ENCODE measurements at places on chromosomes 4 and X.

DNA sequence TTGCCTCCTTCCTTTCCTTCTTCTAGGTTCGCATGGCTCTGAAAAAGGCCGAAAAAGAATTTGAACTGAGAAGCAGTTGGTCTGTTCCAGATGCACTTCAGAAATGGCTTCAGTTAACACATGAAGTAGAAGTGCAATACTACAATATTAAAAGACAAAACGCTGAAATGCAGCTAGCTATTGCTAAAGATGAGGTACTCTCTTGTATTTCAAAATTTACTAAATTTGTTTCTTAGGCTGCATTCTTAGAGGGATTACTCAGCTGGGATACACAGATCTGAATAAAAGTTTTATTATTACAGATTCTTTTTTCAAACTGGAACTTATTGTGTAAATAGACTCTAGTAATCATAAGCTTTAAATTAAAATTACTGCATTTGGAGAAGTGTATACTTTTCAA is 146.9 kb downstream of the STIM2 start:
- no peak for DNase-seq

- DNase-seq = no peak
Observed at GRCh38 chr4:184385705-184386141, 88.6 kb downstream of the IRF2 start.

DNA sequence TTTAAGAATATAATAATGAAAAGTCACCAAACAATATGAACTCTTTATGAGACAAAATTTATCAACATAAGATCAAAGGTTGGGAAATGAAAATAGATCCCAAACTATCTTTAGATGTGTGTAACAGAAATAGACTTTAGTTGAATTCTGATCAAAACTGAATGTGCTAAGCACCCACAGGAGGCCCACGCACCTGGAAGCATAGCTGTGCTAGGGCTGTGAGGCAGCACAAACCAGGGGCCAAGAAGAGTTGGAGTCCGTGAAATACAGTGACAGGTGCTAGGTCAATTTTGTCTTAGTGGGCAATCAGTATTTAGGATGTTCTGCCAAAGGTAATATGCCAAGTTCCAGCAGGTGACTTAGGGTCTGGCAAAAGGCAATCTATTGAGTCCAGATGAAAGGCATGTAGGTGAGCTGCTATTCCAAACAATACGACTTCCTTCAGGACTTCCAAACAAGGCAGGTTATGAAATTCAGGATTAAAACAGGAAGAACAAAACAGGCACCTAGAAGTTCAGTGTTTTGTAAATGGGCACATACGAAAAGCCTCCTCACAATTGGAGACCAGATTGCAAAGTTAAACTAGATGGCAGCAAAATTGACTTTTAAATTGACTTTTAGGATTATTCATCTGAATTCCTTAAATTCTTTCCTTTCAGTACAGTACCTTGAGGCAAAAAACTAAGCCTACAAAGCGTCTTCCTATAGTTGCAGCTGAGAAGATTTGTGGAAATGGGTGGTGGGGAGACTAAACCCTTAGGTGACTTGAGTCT is 4.7 kb upstream of the PCDH18 start:
- DNase-seq = no peak

DNA sequence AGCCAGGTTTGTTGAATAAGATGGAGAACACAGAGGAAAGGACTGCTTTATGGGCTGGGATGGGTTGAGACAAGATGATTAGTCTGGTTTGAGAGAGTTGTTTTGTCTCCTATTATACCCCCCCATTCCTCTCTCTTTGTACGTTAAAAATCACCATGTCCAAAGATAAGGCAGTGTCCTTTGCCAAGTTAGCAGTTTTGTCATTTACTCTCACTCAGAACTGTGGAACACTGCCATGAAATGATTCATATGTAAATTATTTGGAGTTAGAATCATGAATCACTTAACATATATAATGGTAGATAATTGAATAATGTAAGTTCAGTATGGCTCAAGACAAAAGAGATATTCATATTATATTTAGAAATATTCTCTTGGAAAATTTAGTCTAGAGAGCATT is 151.3 kb downstream of the DCLK2 start:
- DNase-seq = peak; percentile 78

GRCh38 chr4:182192511-182193181 is 50.6 kb upstream of the TENM3 start:
- DNase-seq = peak; percentile 78
